ENCODE measurements at places on chromosomes 12 and 14.

- no peak for DNase-seq
- H3K27ac ChIP-seq, result peak overlapping the region; percentile 98
- H3K36me3 ChIP-seq, result peaks cover 12% of the 10 kb centered on the region
Observed at GRCh38 chr12:93442411-93443340, 929 bp upstream of the UBE2N start.

DNA sequence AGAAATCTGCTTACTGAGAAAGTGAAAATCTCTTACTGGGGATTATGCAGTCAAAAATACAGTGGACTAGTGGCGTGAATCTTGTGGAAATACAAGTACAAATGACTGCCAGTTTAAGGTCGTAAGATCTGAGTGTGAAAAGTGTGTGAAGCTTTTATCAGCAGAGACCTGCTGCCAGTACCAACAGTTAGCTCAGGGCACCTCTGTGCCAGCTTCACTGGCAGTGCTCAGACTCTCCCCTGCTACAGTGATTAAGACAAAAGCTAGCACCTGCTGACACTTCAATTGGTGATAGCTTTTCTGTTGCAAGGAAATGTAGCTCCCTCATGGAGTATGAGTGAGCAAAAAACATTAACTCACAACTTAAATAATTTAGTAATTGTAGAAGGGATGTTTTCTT is 185.1 kb downstream of the ANO6 start:
- H3K4me1 ChIP-seq, result no peaks in the 10 kb centered on the region
- no peak for DNase-seq
- no peaks in the 10 kb centered on the region for H3K27me3 ChIP-seq
- no peak overlapping the region for H3K27ac ChIP-seq
- H3K36me3 ChIP-seq, result peaks cover 14% of the 10 kb centered on the region
- no peak overlapping the region for H3K4me3 ChIP-seq

- H3K27ac ChIP-seq, result no peak overlapping the region
- H3K4me3 ChIP-seq, result no peak overlapping the region
- H3K4me1 ChIP-seq, result no peaks in the 10 kb centered on the region
- no peak for DNase-seq
- no peaks in the 10 kb centered on the region for H3K27me3 ChIP-seq
Observed at GRCh38 chr14:28436821-28437220, 329.8 kb upstream of the FOXG1 start.

DNA sequence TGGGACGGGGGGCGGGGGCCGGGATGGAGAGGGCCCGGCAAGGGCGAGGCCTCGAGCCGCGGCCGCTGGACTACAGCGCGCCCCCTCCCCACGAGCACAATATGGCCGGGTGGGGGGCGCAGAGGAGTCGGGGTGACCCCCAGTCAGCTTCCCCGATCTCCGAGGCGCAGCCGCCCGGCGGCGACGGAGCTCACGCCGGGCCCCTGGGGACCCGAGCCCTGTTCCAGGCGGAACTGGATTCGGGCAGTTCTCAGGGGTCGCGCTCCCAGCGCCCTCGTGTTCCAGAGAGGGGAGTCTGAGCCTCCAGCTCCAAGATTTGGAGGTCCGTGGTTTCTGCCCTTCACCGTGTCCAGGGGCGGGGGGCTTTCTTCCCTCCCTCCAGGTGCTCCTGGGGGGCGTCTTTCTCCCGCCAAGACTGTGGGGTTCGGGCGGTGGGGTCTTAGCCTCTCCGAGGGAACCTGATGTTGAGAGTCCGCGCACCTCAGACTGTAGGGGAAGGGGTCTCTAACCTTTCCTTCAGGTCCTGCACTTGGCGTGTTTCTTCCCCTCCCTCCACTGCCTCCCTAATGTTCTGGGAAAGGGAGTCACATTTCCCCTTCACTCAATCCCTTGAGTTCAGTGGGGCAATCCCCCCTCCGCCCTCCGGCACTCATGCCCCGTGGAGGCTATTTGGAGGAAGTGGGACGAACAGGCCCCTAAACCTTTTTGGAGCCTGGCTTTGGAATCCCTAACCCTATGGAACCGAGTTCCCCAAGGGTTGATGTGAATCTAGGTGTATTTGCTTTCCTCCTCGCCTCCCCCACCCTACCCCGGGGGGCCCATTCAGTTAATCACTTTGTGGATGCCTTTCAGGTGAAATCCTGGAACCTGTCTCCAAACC is 584 bp downstream of the ACVR1B start:
- no peaks in the 10 kb centered on the region for H3K36me3 ChIP-seq
- H3K4me3 ChIP-seq, result peak overlapping the region; percentile 83
- H3K27me3 ChIP-seq, result peaks cover 10% of the 10 kb centered on the region
- H3K4me1 ChIP-seq, result peaks cover 40% of the 10 kb centered on the region
- peak; percentile 3 for DNase-seq

DNA sequence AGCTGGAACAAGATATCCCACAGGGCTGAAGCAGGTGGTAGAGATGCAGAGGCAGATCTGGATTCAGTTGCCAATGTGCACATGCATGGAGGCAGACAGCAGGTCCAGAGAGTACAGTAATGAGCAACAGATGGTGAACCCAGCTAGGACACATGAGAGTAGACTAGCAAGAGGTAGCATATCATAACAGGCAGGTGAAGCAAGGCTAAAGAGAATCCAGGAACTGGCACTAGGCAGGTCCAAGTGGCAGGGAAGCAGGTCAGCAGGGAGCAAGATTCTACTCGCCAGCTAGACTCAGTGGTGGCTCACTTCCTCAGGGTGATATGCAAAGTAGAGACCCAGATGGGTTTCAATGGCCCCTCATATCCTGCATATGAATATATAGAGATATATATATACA is 15.3 kb upstream of the MYF6 start:
- no peaks in the 10 kb centered on the region for H3K27me3 ChIP-seq
- no peak overlapping the region for H3K4me3 ChIP-seq
- no peaks in the 10 kb centered on the region for H3K4me1 ChIP-seq
- H3K36me3 ChIP-seq, result no peaks in the 10 kb centered on the region

GRCh38 chr12:66072135-66072534 is 58.4 kb downstream of the LLPH start:
- no peak for DNase-seq
- H3K27me3 ChIP-seq, result peaks cover 4% of the 10 kb centered on the region
- H3K36me3 ChIP-seq, result no peaks in the 10 kb centered on the region
- H3K27ac ChIP-seq, result no peak overlapping the region

DNA sequence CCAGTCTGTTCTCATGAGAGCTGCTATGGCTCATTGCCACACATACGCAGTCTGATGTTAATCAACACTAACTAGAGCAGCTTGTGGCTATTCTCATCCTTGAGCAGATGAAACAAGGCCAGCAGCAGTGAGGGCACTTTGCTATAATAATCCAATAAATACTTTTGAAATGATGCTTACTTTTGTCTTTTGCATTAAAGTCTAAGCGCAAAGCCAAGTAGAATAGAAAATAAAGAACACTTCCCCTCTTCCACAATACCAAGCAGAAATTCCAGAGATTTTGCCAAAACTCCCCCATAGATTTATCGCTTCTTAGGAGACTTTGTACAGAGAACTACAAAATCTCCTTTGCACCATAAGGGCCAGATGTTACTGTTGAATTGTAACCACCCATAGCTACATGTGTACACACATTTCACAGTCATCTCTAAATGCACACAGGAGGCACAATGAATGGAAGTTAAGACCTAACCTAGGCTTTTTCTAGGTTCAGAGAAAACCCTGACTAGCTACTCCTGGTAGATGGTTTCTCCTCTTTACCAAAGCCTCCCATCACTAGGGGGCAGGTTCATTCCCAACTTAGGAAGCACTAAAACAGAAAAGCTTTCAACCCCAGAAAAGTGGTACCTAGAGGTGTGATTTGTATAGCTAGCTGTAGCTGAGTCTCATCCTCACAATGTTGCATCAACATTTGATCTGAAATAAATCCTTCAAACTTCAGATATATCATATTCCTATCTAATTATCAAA is 119.3 kb downstream of the HMGA2 start:
- peaks cover 16% of the 10 kb centered on the region for H3K27me3 ChIP-seq
- H3K4me3 ChIP-seq, result no peak overlapping the region
- no peaks in the 10 kb centered on the region for H3K36me3 ChIP-seq
- H3K27ac ChIP-seq, result no peak overlapping the region

GRCh38 chr12:109387425-109388166 is 39.9 kb downstream of the MYO1H start:
- no peak overlapping the region for H3K4me3 ChIP-seq
- no peak overlapping the region for H3K27ac ChIP-seq
- no peaks in the 10 kb centered on the region for H3K4me1 ChIP-seq
- no peak for DNase-seq

- H3K27ac ChIP-seq, result no peak overlapping the region
- no peaks in the 10 kb centered on the region for H3K27me3 ChIP-seq
- H3K4me3 ChIP-seq, result no peak overlapping the region
- H3K4me1 ChIP-seq, result peaks cover 26% of the 10 kb centered on the region
- H3K36me3 ChIP-seq, result no peaks in the 10 kb centered on the region
Observed at GRCh38 chr14:100549834-100550625, 37.2 kb downstream of the BEGAIN start.

- DNase-seq, result no peak
- H3K4me1 ChIP-seq, result no peaks in the 10 kb centered on the region
- H3K4me3 ChIP-seq, result no peak overlapping the region
- H3K36me3 ChIP-seq, result no peaks in the 10 kb centered on the region
- no peak overlapping the region for H3K27ac ChIP-seq
- H3K27me3 ChIP-seq, result peaks cover 3% of the 10 kb centered on the region
Observed at GRCh38 chr14:23729720-23730387, 93.7 kb downstream of the DHRS2 start.

DNA sequence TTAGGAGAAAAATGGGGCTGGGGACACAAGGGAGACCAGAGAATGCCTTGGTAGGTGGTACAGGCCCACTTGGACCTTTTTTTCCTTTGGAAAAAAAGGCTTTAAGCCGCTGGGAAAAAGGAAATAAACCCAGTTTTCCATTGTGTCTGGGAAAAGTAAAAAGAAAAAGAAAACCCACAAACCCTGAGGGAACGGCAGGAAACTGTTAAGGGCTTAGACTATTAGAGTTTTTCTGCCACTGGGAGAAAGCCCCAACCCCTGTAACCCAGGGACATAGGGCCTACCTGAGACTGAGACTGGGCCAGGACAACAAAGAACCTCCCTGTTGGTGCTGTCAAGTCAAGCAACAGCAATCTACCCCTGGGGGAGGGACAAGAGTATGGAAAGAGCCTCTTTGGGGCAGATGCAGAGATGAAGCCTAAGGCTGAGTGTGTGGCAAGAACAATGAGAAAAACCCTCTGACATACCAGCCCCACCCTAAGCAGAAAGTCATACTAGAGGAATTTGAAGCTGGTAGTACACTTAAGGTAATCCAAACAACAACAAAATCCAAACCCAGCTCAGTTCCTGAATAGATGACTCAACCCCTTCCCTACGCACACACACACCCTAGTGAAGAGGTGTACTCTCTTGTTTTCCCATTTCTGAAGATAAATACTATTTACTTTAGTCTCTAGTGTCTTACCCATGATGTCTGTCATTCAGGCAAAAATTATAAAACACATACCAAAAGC is 22.8 kb downstream of the ATF1 start:
- no peak overlapping the region for H3K27ac ChIP-seq
- DNase-seq, result no peak
- peaks cover 31% of the 10 kb centered on the region for H3K36me3 ChIP-seq
- H3K4me1 ChIP-seq, result peaks cover 13% of the 10 kb centered on the region
- H3K27me3 ChIP-seq, result no peaks in the 10 kb centered on the region

GRCh38 chr14:65986041-65986440 is 500.1 kb upstream of the CCDC196 start:
- H3K27me3 ChIP-seq, result no peaks in the 10 kb centered on the region
- H3K4me3 ChIP-seq, result no peak overlapping the region
- H3K36me3 ChIP-seq, result no peaks in the 10 kb centered on the region
- no peak for DNase-seq
- H3K4me1 ChIP-seq, result no peaks in the 10 kb centered on the region
- no peak overlapping the region for H3K27ac ChIP-seq

GRCh38 chr12:124217508-124218242 is 77.2 kb upstream of the RFLNA start:
- no peak overlapping the region for H3K4me3 ChIP-seq
- peaks cover 7% of the 10 kb centered on the region for H3K27me3 ChIP-seq
- H3K27ac ChIP-seq, result no peak overlapping the region
- H3K36me3 ChIP-seq, result peaks cover 5% of the 10 kb centered on the region
- H3K4me1 ChIP-seq, result peaks cover 3% of the 10 kb centered on the region

DNA sequence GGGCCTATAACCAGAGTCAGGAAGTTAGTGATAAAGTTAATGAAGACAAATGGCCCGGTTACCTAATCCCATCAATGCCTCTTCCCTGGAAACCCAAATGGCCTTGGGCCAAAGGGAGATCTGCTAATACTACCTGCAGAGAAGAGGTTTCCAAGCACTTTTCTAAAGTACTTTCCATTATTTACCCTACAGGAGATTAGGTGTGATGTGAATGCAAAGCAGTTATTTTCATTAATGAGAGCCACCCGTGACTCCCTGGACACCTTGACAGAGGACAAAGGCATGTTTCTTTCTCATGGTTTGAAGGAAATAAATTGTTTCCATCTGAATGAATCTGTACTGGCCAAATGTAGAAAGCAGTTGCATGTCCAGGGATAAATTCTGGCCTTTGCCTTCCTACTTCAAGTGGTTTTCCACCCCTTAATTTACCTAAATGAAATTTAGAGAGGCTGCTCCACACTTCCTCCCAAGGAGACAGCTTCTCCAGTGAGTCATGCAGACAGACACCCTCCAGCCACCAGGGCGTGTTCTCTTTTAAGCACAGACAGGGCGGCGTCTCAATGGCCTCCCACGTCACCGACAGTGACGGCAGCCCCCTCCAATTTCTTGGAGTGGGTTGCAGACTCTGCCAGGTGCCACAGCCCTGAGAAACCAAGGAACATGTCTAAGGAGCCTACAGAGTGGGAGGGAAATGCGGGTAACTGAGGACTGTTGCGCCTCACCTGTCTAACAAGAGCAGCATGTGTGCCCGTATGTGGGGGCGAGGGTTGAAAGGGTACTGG is 43.9 kb upstream of the GNPNAT1 start:
- no peak overlapping the region for H3K27ac ChIP-seq
- no peaks in the 10 kb centered on the region for H3K36me3 ChIP-seq
- H3K27me3 ChIP-seq, result no peaks in the 10 kb centered on the region
- DNase-seq, result no peak

DNA sequence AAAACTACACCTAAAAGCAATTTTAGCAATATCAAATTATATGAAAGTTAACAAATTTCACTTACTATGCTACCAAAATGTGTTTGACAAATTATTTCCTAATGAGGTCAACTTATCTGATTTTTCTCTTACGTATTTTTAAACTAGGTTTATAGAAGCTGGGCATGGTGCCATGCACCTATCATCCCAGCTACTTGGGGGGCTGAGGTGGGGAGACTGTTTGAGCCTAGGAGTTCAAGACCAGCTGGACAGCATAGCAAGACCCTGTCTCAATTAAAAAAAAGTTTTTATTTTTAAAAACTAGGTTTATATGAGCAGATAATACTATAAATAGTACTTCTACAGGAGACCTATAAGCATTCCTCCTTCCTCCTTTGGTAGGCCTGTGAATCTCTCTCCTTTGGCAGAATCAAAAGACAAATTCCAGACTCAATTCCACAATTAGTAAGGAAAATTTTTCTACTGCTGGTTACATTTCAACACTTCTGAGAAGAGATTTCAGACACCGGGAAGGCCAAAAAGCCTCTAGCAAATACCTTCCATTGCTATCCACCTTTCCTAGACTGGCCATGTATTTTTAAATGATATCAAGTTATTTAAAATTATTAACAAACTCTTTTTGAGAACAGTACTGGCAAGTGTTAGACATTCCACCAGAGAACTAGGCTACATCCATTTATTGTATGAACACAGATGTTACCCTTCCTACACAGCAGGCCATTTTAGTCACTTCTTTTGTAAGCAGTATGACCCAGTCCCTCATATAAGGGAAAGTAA is 34.4 kb downstream of the CDK17 start:
- no peaks in the 10 kb centered on the region for H3K27me3 ChIP-seq
- H3K27ac ChIP-seq, result no peak overlapping the region
- peaks cover 16% of the 10 kb centered on the region for H3K36me3 ChIP-seq
- H3K4me1 ChIP-seq, result peaks cover 60% of the 10 kb centered on the region
- DNase-seq, result no peak

GRCh38 chr12:96303653-96304052 is 96.6 kb downstream of the CDK17 start:
- H3K36me3 ChIP-seq, result peaks cover 12% of the 10 kb centered on the region
- no peaks in the 10 kb centered on the region for H3K27me3 ChIP-seq
- no peak for DNase-seq
- no peak overlapping the region for H3K27ac ChIP-seq

All from activated naive CD8-positive, alpha-beta T cell treated with anti-CD3 and anti-CD28 coated beads for 36 hours (primary cell).